ENCODE measurements at places on chromosomes 7 and 10.
A peak's percentile ranks its signal among the peaks of the same experiment; 100 is the strongest.

GRCh38 chr7:130037703-130038102 is 13.5 kb downstream of the ZC3HC1 start:
- DNase-seq = no peak

- DNase-seq = no peak
These were observed 167.1 kb upstream of the INHBA start for GRCh38 chr7:41869997-41870396.

- no peak for DNase-seq
These were observed 101.5 kb downstream of the MICALL2 start for GRCh38 chr7:1357601-1358271.

DNA sequence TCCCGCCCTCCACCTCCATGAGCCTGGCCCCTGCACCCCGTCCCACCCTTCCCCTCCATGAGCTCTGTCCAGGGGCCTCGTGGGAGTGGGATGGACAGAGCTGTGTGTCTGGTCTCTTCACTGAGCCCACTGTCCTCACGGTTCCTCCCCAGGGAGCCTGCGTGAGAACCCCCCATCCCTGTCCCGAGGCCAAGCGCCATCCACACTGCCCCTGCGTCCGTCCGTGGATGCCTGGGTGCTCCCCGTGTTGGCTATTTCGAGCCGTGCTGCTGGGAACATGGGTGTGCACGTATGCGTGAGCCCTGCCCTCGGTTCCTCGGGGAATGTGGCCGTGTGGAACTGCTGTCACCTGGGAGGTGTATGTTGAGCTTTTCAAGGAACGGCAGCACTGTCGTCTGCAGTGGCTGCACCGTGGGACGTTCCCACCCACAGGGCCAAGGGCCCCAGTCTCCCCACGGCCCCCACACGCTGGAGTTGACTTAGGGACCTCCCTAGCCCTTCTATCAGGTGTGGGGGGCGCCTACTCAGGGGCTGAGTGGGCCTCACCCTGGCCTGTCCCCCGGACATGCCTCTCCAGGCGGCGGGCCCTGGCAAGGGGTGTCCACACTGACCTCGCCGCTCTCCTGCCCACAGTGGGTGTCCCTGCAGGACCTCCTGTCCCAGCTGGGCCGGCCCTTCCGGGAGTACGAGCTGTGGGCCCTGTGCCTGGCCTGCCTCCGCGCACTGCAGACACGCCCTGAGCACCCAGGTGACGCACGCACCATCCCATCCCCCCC is 28.1 kb downstream of the KNDC1 start:
- DNase-seq = no peak

DNA sequence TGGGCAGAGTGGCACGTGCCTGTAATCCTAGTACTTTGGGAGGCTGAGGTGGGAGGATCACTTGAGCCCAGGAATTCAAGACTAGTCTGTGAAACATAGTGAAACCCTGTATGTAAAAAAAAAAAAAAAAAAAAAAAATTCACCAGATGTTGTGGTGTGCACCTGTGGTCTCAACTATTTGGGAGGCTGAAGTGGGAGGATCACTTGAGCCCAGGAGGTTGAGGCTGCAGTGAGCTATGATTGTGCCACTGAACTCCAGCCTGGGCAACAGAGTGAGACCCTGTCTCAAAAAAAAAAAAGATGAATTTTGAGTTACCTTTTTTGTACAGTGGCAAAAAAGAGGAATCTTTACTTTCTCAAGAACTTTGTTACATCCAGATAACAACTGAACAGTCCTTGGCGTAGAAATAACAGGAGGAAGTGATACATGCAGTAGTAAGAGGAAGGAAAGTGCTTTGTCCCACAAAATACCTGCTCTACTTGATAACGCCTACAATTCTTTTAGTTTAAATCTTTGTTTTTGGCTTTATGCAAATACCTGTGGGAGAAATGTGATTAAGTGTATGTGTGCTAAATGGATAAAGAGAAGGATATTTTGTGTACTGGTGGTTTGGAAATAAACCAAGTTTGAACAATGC is 29.3 kb downstream of the SPAG6 start:
- DNase-seq = no peak

- no peak for DNase-seq
These were observed 2.6 kb downstream of the CPVL start for GRCh38 chr7:29143751-29144150.

DNA sequence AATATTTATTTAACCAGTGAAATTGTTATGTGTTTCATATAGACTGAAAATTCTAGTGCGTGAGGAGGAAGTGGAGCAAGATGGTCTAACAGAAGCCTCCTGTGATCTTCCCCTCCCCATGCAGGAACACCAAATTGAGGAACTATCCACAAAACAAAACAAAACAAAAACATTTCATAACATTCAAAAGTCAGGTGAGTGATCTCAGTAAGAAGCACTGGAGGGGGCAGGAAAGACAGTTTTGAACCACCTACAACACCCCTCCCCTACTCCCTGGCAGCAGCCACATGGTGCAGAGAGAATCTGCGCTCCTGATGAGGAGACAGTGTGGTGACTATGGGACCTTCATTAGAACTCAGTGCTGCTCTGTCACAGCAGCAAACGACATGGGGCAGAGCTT is 221.9 kb upstream of the SEMA3C start:
- DNase-seq = no peak

GRCh38 chr10:128606055-128606454 is 479.8 kb upstream of the MKI67 start:
- DNase-seq = no peak

DNA sequence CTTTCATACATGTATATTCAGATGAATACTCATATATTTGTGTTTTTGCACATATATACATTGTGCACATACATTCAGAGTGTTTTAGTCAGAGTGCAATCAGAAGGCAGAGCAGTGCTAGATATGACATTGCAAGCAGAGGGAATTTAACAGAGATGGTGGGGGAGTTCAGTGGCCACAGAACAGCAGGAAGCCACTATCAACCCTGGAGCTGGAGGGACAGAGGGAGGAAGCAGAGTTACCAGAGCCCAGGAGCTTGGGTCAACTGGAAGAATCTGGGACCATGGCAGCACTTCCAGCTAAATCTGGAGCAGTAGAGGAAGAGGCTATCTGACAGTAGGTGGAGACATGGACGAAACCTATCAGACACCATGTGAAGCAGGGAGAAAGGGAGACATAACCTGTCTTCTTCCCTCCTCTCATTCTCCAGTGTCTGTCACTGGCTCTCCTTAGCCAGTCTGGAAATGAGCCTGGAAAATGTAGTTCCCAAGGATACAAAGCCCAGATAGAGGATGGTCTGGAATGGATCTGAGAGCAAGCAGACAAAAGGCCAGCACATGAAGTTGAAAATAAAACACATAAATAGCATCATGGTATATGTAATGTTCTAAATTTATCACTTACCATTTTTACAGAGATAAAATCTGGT is 33.6 kb upstream of the HERPUD2 start:
- no peak for DNase-seq

GRCh38 chr7:47453093-47454061 is 128.5 kb downstream of the TNS3 start:
- no peak for DNase-seq

GRCh38 chr7:27106181-27106900 is 3.9 kb upstream of the HOXA2 start:
- peak; percentile 60 for DNase-seq

DNA sequence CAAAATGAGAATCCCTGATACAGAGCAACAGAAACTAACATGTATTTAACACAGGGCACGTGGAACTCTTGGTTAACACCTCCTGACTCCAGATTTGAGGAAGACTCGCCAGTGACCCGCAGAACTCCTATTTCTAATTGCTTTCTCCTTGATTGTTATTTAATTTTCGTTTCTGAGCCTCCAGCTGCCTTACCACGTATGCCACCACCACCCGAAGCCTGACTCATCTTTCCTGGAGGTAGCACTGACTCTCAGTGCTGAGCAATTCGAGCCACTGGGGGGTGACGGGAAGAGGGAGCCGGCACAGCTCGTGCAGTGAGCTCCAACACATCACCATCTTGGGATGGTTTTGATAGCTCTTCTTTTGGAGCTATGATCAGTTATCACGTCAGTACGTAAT is 273.9 kb upstream of the MGMT start:
- DNase-seq = no peak

DNA sequence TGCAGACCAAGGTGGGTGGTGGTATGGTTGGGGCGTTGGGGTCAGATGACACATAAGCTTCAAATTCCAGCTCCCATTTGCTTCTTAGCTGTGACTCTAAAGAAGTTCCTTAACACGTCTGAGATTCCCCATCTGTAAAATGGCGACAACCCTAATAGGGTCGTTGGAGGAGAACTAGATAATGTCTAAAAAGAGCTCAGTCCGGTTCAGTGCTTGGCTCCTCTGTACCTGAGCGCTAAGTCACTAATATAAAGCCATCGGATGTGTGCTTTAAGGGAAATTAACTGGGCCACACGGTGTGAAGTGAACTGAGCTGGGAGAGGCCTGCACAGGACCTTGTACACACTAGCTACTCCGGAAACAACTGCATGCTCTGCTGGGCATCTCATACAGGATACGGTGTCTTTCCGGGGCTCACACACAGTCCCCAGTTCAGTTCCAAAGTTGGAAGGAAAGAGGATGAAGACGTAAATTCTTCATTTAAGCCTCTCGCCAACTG is 476 bp upstream of the ZFYVE27 start:
- DNase-seq = no peak

DNA sequence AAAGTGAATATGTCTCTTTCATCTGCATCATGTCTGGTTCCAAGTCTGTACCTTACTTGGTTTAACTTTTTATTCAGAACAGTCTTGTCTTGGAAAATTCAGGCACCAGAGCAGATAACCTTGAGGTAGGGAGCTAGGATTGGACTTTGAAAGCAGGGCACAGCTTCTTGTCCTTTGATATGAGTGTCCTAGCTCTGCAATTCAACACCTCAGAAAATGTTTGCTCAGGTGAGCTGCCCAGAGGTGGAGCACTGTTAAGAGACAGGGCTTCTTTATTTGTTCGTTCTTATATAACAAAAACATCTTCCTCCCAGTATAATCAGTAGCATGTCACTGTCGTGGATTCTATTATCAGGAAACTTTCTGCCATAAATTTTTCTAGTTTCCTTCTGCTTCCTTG is 118.3 kb downstream of the LRRC4 start:
- peak; percentile 42 for DNase-seq

All from colonic mucosa (tissue), 4 donors.